ENCODE measurements at places on chromosomes 12 and 14. TPM values are rescaled to one million over a fixed set of nuclear protein-coding genes. Genes with fewer than 3 reads are reported as not detected.

Gene PRB2
- total RNA-seq = not detected

Gene TDRD9
- total RNA-seq = not detected

Gene ESPL1
- 0.95 TPM for total RNA-seq

DNA sequence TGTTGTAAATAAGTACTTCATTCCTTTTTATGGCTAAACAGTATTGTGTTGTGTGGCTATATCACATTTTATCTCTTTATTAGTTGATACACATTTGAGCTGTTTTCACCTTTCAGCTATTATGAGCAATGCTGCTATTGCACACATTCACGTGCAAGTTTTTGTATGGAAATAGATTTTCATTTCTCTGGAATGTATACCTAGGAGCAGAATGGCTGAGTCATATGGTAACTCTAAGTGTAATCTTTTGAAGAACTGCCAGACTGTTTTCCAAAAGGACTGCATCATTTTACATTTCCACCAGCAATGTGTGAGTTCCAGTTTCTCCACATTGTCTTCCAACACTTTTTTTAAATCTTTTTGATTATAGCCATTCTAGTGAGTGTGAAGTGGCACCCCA lies 134.0 kb downstream of the SRGAP1 start:
- H3K27ac ChIP-seq = no peak overlapping the region
- H3K36me3 ChIP-seq = no peaks in the 10 kb centered on the region
- H3K27me3 ChIP-seq = no peaks in the 10 kb centered on the region
- no peak for DNase-seq
- H3K4me1 ChIP-seq = no peaks in the 10 kb centered on the region

DNA sequence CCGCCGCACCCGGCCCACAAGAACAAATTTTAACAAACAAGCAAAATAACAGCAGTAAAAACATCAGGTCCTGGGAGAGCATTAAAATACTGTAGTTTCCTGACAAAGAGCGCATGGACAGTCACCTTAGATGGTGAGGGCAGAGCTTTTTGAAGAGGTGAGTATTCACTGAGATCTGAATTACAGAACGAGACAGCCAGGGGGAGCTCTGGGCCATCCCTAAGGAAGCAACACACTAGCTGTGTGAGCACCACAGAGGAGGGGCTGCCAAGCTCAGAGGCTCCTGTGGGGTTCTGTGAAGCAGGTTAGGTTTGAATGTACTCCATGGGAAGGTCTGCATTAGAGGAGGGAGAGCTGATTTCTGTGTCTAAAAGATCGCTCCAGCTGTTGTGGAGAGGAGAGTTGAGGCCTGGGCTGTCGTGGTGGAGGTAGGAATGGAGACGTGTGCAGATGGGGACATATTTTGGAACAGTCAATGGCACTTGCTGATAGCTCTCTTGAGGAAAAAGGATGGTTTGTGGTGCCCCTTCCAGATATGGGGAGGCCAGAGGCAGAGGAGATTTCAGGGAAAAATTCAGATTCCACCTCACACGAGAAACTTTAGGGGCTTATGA lies 72.9 kb downstream of the TRAFD1 start:
- no peak overlapping the region for H3K27ac ChIP-seq
- peaks cover 38% of the 10 kb centered on the region for H3K36me3 ChIP-seq
- DNase-seq = no peak
- H3K27me3 ChIP-seq = no peaks in the 10 kb centered on the region

- no peak overlapping the region for H3K27ac ChIP-seq
- no peaks in the 10 kb centered on the region for H3K36me3 ChIP-seq
- no peak for DNase-seq
- no peaks in the 10 kb centered on the region for H3K4me1 ChIP-seq
- no peaks in the 10 kb centered on the region for H3K27me3 ChIP-seq
These were observed 65.7 kb downstream of the TTC9 start for GRCh38 chr14:70707138-70708038.

DNA sequence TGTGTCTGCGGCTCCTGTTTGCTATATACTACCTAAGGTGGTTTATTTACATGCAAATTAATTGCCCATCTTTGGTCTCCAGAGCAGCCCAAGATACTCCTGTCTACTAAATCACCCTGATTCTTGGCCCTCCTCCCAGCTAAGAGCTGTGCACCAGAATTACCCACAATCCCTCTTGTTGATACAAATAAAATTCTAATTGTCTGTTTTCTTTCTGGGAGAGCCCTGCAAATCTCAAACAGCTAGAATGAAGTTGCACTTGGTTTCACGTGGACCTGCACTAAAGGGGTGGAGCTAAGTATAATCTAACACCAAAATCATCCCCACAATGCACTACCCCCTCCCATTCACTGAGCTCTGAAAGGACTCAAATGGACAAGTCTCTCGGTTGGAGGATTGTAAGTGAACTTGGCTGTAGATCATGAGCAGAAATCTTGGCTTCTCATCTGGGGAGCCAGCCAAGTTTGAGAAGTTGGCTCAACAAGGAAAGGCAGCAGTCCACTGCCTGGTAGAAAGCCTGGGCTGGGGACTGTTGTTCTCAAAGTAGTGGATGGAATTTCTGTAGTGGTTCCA lies 6.6 kb downstream of the MAX start:
- H3K27ac ChIP-seq = peak overlapping the region; percentile 44
- peak overlapping the region; percentile 7 for H3K4me3 ChIP-seq
- no peak for DNase-seq
- peaks cover 43% of the 10 kb centered on the region for H3K4me1 ChIP-seq

DNA sequence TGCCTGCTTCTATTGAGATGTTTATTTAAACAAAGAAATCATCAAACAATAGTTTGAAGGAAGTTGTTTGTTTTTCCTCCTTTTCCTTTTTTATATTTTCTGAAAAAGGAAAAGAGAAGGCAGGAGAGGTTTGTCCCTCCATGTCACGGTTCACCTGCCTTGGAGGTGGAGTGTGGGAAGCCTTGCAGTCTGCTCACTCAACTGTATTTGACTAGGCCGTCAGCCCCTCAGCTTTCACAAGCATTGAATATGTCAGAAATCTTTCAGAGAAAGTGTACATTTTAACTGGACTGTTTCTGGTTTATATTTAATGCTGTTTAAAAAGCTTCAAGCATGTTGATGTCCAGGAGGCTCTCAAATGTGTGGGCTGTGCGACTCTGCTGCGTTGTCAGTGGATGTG lies 370.4 kb downstream of the NPAS3 start:
- H3K36me3 ChIP-seq = no peaks in the 10 kb centered on the region
- DNase-seq = no peak
- H3K27ac ChIP-seq = no peak overlapping the region

- H3K27ac ChIP-seq = no peak overlapping the region
- no peak overlapping the region for H3K4me3 ChIP-seq
- DNase-seq = no peak
These were observed 24.2 kb downstream of the CCDC92 start for GRCh38 chr12:123948401-123948795.

DNA sequence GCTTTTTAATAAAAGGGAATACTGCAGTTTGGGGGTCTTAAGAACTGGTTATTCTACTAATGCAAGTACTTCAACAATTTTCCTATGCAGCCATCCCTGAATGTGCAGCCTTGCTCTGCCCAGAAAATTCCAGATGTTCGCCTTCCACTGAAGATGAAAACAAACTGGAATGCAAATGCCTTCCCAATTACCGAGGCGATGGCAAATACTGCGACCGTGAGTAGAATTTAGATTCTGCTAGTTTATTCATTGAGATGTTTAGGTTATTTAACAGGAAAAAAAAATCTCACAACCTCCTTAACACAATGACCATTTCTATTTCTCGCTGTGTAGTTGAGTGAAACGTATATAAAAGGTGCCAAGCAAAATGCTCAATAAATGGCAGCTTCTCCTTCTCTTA lies 49.9 kb downstream of the STAB2 start:
- no peak overlapping the region for H3K4me3 ChIP-seq
- no peaks in the 10 kb centered on the region for H3K27me3 ChIP-seq
- H3K36me3 ChIP-seq = no peaks in the 10 kb centered on the region
- DNase-seq = no peak
- H3K27ac ChIP-seq = no peak overlapping the region
- H3K4me1 ChIP-seq = no peaks in the 10 kb centered on the region

DNA sequence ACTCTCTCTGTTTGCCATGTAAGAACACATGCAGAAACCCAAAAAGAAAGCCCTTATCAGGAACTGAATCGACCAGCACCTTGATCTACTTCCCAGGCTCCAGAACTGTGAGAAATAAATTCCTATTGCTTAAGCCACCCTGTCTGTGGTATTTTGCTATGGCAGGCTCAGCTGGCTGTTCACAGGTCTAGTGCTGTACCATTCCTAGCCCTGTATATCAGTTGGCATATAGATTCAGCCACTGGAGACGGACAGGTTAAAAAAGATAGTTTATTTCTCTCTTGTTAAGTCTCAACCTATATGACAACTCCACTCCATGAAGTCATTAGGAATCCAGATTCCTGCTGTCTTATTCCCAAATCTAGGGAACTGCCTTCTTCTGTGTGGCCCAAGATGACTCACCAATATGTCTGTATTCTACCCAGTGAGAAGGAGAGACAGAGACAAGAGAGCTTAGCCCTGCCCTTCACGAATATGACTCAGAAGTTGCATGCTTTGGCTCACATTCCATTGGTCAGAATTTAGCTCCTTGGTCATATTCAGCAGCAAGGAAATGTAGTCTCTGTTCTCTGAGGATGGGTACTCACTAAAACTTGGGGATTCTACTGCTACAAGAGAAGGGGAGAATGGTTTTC lies 57.0 kb downstream of the PLEKHG7 start:
- H3K27ac ChIP-seq = no peak overlapping the region
- no peak overlapping the region for H3K4me3 ChIP-seq
- H3K27me3 ChIP-seq = no peaks in the 10 kb centered on the region
- H3K4me1 ChIP-seq = no peaks in the 10 kb centered on the region
- DNase-seq = no peak

- no peak for DNase-seq
- no peak overlapping the region for H3K27ac ChIP-seq
- no peak overlapping the region for H3K4me3 ChIP-seq
- no peaks in the 10 kb centered on the region for H3K36me3 ChIP-seq
- no peaks in the 10 kb centered on the region for H3K4me1 ChIP-seq
These were observed 138.7 kb downstream of the PHLDA1 start for GRCh38 chr12:75892731-75893408.

- peaks cover 54% of the 10 kb centered on the region for H3K4me1 ChIP-seq
- no peaks in the 10 kb centered on the region for H3K27me3 ChIP-seq
- DNase-seq = no peak
- H3K27ac ChIP-seq = peak overlapping the region; percentile 19
These were observed 14.0 kb upstream of the DPF3 start for GRCh38 chr14:72907886-72908285.

DNA sequence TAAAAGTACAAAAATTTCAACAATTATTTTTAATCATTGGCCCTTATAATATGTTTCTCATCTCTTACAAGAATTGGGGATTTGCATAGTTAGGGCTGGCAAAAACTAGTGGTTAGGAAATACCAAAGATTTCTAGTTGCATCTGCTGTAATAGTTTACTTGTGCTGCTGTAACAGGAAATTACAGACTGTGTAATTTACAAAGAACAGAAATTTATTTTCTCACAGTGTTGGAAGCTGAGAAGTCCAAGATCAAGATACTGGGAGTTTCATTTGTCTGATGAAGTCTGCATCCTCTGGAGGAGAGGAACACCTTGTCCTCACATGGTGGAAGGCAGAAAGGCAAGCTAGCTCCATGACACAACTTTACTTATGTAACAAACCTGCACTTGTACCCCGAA lies 157.0 kb downstream of the FLRT2 start:
- H3K36me3 ChIP-seq = no peaks in the 10 kb centered on the region
- no peak overlapping the region for H3K4me3 ChIP-seq
- no peaks in the 10 kb centered on the region for H3K4me1 ChIP-seq

GRCh38 chr12:79886917-79887519 lies 47.9 kb downstream of the PPP1R12A start:
- H3K4me3 ChIP-seq = no peak overlapping the region
- no peaks in the 10 kb centered on the region for H3K36me3 ChIP-seq
- DNase-seq = no peak
- peaks cover 50% of the 10 kb centered on the region for H3K4me1 ChIP-seq
- H3K27ac ChIP-seq = no peak overlapping the region
- H3K27me3 ChIP-seq = no peaks in the 10 kb centered on the region
